Choroid plexus epithelial cell (primary cell): ENCODE measurements at places on chromosomes 7 and 10.
A peak's percentile ranks its signal among the peaks of the same experiment; 100 is the strongest.

DNA sequence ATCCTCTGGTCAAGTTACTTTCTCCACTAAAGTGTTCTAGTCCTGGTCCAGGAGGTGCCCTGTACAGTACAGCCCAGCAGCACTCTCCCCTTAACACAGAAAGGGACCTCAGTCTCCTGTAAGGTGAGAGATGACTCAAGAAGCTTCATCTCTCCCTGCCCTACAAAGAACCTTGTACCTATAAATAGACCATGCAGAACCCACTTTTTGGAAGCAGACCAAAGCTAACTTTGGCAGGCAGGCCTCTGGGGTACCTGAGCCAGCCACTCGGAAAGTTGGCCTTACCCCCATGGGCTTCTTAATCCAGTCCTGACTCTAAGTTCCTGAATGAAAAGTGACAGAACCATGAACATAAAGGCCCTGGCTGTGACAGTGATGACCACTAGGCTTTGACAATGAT, 454.8 kb downstream of the KCNMA1 start:
- no peak for DNase-seq

DNA sequence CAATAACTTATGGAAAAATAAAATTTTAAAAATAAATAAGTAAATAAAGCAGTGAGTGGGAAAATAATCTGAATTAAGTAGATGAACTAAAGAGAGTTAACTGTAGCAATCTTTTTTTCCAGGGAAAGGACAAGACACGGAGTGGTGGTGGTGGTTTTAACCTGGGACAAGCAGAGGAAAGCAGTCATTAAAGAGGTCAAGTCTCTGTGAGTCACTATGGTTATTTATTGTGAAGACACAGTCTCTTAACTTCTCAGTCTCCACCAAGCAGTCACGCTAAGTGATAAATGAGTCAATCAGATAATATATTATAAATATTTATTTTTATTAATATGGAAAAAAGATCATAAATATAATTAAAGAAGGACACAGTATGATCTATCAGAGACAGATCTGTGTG, 228.1 kb upstream of the MEOX2 start:
- DNase-seq: no peak

DNA sequence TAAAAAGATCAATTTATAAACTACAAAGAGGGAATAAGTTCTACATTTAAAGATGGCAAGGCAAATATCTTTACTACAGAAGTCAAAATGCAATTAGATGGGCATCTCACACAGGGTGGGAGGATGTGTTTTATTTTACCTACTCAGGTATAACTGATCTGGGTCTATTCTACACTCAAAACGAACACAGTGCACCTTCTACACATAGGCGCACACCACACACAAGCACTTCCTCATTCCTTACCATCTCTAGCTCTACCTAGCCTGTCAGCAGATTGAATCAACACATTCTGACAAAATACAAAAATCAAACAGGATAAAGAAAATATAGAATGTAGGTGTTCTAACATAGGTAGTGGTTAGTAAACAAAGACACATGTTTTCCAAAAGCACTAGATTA, 64.8 kb downstream of the SGCE start:
- no peak for DNase-seq

DNA sequence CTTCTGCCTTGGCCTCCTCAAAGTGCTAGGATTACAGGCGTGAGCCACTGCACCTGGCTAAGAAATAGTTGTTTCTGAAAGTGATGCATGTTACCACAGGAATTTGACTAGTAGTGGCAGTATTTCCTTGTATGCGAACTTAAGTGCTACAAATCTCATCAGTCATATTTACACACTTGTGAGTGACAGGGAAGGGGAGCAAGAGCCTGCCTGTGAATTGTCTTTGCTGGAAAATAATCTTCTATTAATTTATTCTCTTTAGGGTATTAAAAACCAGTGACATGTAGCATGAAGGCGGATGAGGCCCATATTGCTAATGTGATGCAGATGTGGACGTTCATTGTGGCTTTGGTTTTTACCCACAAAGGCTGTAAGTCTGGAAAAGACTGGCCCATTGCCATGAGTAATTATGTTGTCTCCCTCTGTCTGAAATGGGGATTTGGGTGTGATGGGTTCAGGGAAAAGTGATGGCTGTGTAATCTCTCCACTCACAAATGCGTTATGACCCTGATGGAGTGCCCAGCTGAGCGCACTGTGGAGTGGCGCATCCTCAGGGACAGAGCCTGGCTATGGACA, 97.6 kb downstream of the CCNY start:
- peak; percentile 53 for DNase-seq

- DNase-seq: no peak
These were observed 46.4 kb downstream of the CASD1 start for GRCh38 chr7:94556028-94556427.

DNA sequence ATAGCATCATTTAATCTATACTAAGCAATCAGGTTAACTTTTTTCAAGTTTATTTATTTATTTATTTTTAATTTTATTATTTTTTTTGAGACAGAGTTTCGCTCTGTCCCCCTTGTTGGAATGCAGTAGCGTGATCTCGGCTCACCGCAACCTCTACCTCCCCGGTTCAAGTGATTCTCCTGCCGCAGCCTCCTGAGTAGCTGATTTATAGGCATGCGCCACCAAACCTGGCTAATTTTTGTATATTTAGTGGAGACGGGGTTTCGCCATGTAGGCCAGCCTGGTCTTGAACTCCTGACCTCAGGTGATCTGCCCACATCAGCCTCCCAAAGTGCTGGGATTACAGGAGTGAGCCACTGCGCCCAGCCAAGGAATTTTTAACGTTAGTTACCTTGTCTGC, 635 bp upstream of the MYPN start:
- DNase-seq: no peak

DNA sequence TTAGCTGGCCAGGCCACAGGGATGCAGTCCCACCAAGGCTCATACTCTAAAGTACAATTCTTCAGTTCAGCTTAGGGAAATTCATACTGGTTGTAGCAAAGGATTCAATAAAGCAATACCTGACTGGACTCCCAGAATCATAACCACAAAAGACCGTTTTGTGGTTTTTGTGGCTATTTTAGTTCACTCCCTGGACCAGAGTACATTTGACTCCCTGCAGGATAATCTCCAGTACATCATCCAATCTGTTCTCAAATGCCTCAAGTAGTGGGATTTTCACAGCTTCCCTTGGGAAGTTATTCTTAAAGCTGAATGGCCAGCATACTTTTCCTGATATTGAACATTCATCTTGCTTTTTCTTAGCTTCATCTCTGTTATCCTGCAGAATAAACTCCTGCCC, 29.3 kb upstream of the YAE1 start:
- no peak for DNase-seq
